Stimulated activated naive CD8-positive, alpha-beta T cell treated with anti-CD3 and anti-CD28 coated beads, Interleukin-15, amount 100 ng/mL, for 72 hours (primary cell): ENCODE measurements at places on chromosomes 7 and 10.

GRCh38 chr7:596071-596818 is 76.6 kb upstream of the PDGFA start:
- no peak for DNase-seq

DNA sequence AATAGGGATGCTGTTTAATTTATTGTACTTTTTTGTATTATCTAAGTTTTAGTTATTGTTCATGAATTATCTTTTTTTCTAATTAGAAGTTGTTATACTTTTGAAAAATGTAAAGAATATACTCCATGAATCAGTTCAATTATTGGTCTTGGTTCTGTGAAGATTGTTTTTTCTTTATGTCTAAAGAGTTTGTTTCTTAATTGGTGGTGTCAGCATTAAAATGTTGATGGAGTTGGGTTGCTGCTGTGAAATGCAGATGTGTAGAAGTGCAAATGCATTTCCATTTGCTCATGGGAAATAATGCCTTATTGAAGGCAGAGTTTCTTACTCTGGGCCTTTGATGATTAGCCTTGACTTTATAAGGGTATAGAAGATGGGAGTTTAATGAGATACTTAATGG is 11.9 kb downstream of the NRG3 start:
- no peak for DNase-seq

DNA sequence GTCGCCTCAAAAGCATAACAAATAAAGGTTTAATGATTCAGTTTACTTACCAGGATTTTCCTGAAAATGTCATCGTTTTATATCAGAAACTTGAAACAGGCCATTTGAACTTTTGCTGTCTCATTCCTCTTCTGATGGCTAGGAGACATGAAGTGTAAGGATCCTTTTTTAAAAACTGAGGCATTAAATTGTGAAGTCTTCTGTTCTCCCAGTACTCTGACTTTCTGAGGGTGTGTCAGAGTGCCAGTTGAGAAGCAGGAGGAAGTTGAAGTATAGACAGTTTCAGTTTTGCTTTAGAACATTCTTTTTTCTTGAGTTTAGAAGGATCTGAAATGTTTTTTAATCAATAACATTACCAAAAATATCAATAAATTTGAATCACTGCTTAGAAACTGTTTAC is at the start of gene SAMD9L:
TSS of gene SAMD9L (minus strand) at position 242 of the 400 bp plus-strand sequence. CDS start 12,414 bp downstream, outside the sequence.
- DNase-seq: no peak

- no peak for DNase-seq
Observed at GRCh38 chr10:74956555-74957111, 130.2 kb downstream of the KAT6B start.

GRCh38 chr7:69898189-69898588 is 299.9 kb downstream of the AUTS2 start:
- DNase-seq: no peak

- DNase-seq: no peak
Observed at GRCh38 chr10:88082806-88083596, 219.6 kb downstream of the PTEN start.

GRCh38 chr7:27202018-27202861 is 2.3 kb upstream of the HOXA13 start:
- DNase-seq: no peak

DNA sequence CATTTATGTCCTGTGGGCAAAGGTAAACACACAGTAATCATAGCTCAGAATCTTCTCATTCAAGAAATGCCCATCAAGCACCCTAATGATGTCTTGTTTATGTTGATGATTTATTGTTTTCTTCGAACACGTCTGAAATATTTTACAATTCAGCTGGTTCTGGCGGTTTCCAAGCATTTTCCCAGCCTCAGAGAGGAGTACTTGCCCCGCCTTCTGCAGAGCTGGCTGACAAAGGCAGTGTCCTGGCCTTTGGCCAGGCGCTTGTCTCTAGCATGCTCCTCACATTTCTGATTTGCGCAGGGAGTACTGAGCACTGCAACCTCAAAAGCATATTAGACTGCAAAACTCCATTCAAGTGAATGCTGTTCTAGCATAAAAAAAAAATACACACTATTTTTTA is 314.2 kb upstream of the GNAI1 start:
- no peak for DNase-seq

DNA sequence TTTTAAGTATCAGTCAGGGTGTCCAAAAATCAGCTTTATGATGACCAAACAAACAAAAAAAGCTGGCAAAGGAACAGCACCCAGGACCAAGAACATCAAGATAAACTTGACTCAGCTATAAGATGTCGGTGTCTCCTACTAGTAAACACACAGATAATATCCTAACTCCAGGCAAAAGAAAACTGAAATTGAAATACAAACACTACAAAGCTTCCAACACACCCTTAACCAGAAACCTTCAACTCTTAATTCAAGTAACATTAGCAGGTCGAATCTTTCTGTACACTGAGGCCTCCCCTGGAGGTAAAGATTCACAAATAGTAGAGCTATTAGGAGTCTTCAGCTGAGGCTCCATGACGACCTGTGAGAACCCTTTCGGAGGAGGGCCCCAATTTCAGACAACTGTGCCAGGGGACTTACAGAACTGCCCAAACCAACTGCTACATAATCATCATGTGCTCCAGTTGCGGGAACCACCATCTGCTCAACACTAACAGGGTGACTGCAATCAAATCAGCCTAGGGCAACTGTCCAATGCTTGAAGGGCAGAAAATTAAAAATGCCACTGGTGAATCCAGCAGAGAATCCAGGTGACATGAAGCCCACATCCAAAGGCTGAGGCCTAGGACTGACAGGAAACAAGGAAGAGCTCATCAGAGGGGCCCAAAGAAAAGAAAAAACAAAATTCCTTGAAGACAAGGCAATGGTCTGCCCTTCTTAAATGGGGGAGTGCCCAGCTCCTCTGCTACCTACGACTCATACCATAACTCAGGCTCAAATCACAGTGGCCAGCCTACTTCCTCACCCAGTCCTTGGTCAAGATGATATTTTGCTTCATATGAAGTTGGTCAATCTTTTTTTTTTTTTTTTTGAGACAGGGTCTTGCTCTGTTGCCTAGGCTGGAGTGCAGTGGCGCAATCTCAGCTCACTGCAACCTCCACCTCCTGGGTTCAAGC is 20.0 kb downstream of the XPNPEP1 start:
- DNase-seq: no peak

- DNase-seq: no peak
Observed at GRCh38 chr7:18509481-18509880, 13.9 kb downstream of the HDAC9 start.

GRCh38 chr10:20742737-20743541 is 154.2 kb downstream of the NEBL start:
- DNase-seq: no peak

GRCh38 chr7:75669579-75669978 is 69.2 kb downstream of the HIP1 start:
- no peak for DNase-seq

- DNase-seq: peak; percentile 40
Observed at GRCh38 chr7:47291461-47292081, 290.3 kb downstream of the TNS3 start.

- DNase-seq: no peak
Observed at GRCh38 chr7:17963281-17963680, 23.0 kb upstream of the SNX13 start.

GRCh38 chr10:11516431-11516746 is 95.1 kb downstream of the USP6NL start:
- peak; percentile 21 for DNase-seq

DNA sequence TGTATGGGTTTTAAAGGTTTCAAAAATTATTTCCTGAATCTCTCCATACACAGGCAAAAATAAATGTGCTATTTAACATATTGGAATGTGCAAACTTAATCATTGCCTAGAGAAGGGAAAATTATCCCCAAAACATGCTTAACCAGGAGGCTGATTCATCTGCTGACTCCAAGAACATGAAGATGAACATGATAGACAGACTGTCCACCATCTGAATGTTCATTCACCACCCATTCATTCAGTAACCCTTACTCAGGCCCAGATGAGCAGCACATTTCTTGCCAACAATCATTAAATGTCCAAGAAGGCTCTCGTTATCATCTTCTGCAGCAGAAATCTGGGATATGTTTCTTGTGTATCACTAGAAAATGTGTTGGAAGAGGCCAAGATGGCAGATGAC is 110.6 kb downstream of the PPP1R9A start:
- no peak for DNase-seq

DNA sequence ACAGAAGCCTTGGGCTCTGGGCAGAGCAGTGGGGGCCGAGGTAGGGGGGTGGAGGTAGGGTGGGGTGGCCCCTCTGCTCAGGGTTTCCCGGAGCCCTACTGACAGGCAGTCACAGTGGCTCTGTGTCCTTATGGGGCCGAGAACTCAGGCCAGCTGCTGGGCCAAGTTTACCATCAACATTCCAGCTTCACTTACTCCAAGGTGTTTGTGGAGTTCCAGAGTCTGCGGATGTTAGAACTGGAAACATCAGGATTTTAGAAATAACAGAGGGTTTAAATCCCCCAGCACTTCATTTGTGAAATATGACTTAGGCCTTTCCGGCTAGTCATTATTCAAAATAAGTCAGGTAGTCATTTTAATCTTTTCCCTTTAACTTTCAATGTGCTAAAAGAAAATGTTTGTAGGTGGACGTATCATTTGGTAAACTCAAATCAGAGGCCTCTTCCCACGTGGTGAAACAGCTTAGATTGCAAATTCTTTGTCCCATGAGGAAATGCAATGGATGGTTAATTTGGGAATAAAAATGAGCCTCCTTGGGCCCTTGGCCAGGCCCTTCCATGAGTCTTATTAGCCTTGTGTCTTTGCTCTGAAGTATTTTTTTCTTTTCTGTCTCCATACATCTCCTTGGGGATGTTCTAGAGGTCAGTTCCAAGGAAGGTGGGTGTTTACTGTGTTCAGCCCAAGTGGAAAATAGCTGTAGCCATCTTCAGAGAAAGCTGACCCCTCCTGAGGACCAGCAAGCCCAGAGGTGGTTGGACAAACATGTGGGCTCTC is 99.6 kb upstream of the BTBD16 start:
- DNase-seq: no peak

DNA sequence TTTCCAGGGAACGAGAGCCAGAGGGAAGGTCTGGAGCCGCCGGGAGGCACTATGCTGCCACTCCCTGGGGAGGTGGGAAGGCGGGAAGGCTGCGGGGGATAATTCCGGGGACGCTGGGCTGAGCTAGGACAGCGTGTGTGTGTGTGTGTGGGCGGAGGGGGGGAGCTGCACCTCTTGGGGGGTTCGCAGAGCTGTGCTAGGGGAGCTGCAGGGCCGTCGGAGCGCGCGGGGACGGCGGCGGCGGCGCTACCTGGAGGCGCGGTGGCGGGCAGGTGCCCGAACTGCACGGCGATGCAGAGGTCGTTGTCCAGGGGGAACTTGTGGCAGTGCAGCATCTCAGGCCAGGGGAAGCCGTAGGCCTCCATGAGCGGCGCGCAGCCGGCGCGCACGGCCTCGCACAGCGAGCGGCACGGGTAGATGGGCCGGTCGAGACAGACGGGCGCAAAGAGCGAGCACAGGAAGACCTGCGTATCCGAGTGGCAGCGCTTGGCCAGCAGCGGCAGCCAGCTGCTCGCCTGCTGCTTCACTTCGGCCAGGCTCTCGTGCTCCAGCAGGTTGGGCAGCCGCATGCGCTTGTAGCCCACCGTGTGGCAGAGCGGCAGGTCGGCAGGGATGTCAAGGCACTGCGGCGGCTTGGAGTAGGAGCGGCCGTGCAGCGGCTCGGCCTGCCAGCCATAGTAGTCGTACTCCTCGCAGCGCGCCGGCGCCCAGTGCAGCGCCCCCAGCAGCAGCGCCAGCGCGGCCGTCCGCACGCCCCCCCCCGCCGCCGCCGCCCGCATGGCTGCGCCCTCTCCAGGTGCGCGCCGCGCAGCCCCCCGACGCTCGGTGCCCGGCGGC is 526 bp downstream of the SFRP5 start:
- peak; percentile 37 for DNase-seq

DNA sequence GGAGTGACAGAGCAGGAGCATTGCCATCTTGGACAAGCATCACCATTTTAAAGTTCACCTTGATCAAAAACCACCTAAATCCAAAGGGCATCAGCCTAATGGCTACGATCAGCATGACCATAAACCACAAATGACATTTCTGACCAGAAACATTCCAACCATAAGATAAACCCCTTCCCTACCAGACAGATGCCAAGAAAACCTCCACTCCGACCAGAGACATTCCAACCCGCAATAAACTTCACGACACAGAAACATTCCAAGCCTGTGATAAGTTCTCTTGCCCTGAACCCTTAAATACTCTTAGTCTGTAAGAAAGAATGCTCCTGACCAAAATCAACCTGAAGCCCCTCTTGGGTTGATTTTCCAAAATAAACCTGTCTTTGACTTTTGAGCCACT is 606.9 kb downstream of the POM121L12 start:
- DNase-seq: no peak

GRCh38 chr7:132028144-132028920 is 471.9 kb upstream of the PODXL start:
- no peak for DNase-seq

- DNase-seq: no peak
Observed at GRCh38 chr10:63965846-63966245, 444.6 kb downstream of the REEP3 start.

DNA sequence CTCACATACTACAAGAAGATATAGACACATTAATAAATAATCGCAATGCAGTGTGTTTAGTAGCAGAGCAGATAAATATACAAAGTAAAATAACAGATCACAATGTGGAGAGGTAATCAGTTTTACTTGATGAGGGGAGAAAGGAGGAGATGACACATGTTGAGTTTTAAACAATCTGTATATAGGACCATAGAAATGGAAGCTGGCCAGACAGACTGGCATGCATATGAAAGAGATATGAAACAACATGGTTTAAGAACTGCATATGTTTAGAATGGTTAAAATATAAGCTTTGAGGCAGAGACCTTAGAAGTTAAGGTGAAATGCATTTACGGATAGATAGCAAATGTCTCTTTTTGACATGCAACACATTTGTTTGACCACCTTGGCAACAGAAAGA is 19.8 kb upstream of the CCDC7 start:
- DNase-seq: no peak

DNA sequence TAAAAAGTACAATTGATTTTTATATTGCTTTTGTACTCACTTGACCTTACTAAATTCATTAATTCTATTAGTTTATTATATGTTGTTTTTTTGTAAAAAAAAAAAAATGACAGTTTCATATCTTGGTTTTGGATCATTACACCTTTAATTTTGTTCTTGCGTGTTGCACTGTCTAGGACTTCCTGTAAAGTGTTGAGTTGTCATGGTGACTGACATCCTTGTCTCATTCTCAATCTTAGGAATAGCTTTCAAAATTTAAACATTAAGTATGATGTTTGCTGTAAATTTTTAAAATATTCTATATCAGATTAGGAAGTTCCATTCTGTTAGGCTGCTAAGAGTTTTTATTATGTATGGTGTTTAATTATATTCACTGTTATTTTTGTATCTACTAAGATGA is 139.1 kb downstream of the ARHGAP12 start:
- DNase-seq: no peak

DNA sequence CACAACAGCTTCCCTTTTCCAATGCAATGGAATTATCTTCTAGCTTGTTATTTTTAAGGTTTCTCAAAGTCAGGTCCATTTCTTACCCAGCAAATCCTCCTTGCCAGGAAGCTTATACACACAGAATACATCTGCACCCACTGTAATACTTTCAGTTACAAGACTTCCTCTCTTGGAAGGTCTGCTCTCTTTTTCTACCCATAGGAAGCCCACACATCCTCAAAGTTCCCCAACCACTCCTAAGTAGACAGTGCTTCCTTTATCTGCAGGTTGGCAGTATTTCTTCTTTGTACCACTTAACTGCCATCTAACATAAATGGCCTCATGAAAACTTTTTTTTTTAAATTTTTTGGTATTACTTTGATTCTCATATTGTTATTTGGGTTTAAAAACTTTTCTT is 155.6 kb downstream of the TAX1BP1 start:
- no peak for DNase-seq
